D341Med (cell line): ENCODE measurements at places on chromosomes 11 and 22.

DNA sequence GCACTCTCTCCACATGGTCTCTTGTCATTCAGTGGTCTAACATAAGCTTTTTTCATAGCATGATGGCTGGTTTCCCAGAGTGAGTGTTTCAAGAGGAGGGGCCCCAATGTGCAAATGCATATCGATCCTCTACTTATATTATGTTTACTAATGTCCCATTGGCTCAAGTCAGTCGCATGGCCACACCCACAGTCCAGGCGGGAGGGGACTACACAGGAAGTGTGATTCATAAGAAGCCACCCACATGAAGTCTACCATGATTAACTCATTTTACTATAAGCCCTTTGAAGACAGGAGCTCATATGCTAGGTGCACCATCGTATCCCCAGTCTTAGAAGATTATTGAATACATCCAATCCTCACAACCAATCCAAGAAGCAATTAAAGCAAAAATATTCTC, 89.5 kb upstream of the ISX start:
- DNase-seq: no peak

GRCh38 chr11:91794146-91794545, 430.5 kb upstream of the FAT3 start:
- no peak for DNase-seq

GRCh38 chr11:65607614-65608426, 6.2 kb downstream of the MAP3K11 start:
- DNase-seq: no peak

DNA sequence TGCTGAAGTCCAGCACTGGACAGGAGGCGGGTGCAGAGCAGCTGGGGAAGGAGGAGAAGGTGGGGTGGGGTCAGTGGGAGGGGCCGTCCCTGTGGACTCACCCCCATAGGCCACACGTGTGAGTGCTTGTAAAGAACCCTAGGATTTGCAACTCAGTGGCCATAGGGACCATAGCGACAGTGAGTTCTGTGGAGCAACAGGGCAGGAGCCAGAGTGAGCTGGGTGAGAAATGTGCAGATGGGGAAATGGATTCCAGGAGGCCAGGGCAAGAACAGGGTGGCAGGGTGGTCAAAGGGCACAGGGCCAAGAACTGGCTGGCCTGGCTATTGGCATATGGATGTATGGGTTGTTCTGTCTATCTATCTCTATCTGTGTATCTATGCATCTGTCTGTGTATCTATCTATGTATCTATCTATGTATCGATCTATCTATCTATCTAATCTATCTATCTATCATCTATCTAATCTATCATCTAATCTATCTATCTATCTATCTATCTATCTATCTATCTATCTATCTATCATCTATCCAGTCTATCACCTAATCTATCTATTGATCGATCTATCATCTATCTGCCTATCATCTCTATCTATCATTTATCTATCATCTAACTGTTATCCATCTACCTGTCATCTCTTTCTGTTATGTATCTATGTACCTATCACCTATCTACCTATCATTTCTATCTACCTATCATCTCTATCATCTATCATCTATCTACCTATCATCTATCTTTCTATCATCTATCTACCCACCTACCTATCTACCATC, 889.0 kb downstream of the TBC1D22A start:
- no peak for DNase-seq

- DNase-seq: no peak
These were observed 9.2 kb downstream of the OR8B4 start for GRCh38 chr11:124415356-124415923.

DNA sequence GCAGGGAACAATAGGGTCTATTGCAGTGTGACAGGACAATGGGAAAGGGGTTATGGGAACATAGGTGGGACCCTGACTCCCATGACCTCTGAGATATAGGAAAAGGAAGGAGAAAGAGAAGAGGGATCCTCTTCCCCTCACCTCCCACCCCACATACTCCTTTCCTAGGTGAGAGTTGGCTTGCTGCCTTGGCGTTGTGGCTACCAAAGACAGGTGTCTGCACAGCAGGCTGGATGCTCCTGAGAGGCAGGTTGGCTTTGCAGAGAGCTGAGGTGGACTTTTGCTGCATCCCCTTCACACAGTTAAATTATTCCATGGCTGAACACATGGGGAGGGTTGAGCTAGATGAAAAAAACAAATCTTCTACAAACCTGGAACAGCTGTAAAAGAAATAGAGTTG, 80.7 kb downstream of the SYT9 start:
- no peak for DNase-seq

DNA sequence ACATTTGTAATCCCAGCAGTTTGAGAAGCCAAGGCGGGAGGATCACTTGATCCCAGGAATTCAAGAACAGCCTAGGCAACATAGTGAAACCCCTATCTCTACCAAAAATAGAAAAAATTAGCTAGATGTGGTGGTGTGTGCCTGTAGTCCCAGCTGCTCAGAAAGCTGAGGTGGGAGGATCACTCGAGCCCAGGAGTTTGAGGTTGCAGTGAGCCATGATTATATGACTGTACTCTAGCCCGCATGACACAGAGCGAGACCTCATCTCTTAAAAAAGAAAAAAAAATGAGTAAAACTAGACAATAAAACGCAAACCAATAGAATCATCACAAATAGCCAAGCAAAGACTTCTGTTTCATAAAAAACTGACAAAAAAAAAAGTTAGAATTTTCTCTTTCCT, 21.8 kb downstream of the NUCB2 start:
- DNase-seq: no peak

DNA sequence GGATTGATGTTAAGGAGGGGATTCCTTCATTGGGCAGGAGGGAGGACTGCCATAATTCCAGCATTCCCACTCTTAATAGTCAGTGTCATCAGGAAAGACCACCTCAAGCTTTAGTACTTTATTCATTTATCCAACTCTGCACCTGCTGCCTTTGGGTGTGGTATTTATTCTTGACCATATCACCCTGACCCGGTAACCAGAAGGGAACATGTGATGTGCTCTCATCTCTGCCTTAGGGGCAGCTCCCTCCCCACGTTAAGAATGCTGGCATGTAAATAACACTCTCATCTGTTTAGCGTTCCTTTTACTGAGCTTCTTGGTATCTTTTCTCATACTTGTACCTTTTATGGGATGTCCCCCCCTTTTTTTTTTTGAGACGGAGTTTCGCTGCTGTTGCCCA, 7.7 kb downstream of the CAT start:
- no peak for DNase-seq

DNA sequence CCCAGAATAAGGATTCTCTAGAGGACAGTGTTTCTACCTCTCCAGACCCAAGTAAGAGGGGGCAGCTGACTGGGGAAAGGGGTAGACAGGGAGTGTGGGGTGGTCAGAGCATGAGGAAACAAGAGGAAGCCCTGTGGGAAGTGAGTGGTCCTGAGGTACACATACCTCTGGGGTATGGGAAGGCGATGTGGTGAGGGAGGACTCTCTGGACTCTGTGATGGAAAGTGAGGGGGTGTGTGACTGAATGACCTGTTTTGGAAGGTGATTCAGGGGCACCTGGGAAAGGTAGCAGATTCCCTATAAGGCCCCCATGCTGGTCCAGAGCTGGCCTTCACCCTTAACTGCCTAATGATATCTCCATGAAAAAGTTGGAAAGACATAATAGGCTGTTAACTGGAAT, 80.1 kb downstream of the DEPDC5 start:
- DNase-seq: no peak

DNA sequence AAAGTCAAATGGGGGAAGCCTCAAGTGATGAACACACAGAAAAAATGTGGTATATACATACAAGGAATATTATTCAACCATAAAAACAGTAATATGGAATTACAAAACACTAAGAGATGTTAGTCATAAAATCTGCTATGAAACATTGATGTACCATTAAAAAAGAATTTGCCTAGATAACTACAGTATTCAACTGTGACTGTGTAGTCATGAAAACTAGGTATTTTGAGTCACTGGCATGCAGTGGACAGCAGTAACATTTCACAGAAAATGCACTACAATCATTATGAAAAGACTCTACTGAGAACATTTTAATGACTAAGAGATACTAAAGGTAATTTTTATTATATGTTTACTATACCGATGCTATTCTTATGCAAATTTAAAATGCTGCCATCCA, 11.7 kb downstream of the ZNF195 start:
- no peak for DNase-seq

- no peak for DNase-seq
These were observed 13.8 kb downstream of the SMARCB1 start for GRCh38 chr22:23800297-23801237.

GRCh38 chr11:77821349-77821851, 456 bp downstream of the AAMDC start:
- no peak for DNase-seq
